ENCODE measurements at places on chromosomes 5 and 9. TPM values are rescaled to one million over a fixed set of nuclear protein-coding genes. Genes with fewer than 3 reads are reported as not detected.

DNA sequence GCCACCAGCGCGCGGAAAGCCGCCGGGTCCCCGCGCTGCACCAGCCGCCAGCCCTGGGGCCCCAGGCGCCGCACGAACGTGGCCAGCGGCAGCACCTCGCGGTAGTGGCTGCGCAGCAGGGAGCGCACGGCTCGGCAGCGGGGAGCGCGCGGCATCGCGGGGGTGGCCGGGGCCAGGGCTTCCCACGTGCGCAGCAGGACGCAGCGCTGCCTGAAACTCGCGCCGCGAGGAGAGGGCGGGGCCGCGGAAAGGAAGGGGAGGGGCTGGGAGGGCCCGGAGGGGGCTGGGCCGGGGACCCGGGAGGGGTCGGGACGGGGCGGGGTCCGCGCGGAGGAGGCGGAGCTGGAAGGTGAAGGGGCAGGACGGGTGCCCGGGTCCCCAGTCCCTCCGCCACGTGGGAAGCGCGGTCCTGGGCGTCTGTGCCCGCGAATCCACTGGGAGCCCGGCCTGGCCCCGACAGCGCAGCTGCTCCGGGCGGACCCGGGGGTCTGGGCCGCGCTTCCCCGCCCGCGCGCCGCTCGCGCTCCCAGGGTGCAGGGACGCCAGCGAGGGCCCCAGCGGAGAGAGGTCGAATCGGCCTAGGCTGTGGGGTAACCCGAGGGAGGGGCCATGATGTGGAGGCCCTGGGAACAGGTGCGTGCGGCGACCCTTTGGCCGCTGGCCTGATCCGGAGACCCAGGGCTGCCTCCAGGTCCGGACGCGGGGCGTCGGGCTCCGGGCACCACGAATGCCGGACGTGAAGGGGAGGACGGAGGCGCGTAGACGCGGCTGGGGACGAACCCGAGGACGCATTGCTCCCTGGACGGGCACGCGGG, at the start of gene TERT:
Gene TERT, minus strand, starts transcription at position 234 of the 815 bp plus-strand sequence. Its CDS starts 79 bp downstream, at position 155.
- DNase-seq = no peak

GRCh38 chr5:170365831-170366230, 23.3 kb downstream of the KCNMB1 start:
- DNase-seq = no peak

GRCh38 chr5:149580808-149581191, 498 bp upstream of the ARHGEF37 start:
- peak; percentile 19 for DNase-seq

- DNase-seq = no peak
Observed at GRCh38 chr9:79193001-79193400, 378.8 kb upstream of the TLE4 start.

DNA sequence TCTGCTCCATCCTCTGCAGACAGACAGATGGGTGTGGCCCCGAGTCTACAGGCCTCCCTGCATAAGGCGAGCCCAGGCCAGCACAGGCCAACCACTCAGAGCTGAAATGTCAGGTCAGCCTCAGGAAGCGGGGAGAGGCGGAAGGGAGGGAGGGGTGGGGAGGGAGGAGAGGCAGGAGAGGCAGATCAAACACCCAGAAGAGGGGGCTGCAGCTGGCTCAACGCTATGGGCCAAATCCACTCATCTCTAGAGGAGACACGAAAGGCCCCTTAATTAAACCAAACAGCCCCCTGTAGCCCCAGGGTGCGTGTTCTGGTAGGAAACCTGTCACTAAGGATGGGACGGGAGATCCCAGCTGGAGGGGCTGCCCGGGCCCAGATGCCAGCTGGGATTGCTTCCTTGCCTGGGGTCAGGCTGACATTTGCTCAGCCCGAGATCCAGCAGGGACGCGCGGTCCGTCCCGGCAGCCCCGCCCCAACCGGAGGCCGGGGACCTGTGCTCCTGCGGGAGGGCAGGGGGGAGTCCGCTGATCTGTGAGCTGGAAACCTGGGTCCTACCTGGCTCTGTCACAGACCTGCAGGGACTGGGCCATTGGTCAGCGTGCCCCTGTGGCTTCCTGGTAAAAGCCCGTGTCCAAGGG, 97.2 kb upstream of the SARDH start:
- DNase-seq = no peak

DNA sequence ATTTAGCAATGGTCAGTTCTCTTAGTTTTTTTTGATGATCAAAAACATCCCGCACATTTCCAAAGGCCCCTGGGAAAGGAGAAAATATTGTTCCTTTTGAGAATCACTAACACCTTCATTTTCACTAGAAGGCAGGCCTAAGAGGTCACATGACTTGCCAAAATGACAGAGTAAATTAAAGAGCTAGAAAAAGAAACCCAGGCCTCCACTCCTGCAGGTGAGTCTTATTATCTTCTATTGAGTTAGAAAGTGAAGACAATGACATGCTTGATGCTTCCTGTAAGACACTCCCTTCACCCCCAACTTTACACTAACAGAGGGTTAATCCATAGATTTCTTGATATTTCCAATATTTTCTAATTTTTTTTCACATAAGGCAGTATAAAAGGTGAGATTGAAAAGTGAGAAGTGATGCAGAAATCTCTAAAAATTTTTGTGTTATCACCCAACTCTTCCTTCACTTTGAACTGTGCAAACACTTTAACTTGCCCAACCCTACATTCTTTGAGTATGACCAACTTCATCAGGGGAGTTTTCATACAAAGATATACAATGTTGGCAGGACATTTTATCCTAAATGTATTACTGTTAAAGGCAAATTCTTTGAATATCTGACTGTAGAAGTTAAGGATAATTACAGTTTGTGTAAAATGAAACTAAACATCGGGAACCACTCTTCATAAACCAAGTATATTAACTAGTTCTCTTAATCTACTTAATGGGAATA, 57.1 kb downstream of the SUB1 start:
- no peak for DNase-seq

GRCh38 chr5:62385131-62385530, 18.6 kb downstream of the DIMT1 start:
- DNase-seq = no peak

- DNase-seq = no peak
Observed at GRCh38 chr9:83013867-83014605, 48.9 kb downstream of the RASEF start.

GRCh38 chr9:98240475-98240874, 15.0 kb downstream of the TBC1D2 start:
- no peak for DNase-seq

- no peak for DNase-seq
Observed at GRCh38 chr9:33379666-33380389, 22.5 kb downstream of the AQP7 start.

- no peak for DNase-seq
Observed at GRCh38 chr9:2722715-2723114, 5.4 kb downstream of the KCNV2 start.

DNA sequence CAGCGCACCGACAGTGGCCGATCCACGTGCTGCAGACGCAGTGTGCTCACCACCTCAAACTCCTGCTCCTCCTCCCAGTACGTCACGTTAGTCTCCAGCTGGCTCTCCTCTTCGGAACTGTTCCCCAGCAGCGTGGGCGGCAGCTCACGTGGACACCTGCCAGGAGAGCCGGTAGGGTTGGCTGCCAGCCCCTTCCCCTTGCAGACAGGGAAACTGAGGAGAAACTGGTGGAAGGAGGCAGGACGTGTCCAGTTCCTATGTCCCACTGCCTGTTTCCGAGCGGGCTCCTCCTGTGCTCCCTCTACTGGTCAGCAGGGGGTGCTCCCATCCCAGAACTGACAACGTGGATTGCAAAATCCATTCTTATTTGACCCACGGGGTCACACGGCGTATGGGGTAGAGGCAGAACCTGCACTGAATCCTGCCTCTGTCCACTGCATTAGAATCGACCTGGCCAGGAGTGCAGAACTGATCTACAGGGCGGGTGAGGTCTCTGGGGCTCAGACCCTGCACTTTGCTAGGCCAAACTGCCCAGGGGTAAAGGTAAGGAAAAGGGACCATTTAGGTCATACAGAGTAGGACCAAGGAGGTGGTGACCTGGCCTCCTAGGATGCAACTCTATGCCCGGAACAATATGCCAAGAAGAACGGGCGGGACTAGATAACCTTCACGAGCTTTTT, 25.7 kb downstream of the PDGFRB start:
- DNase-seq = peak; percentile 76

- DNase-seq = no peak
Observed at GRCh38 chr9:121935739-121936138, 157.4 kb downstream of the TTLL11 start.

- DNase-seq = no peak
Observed at GRCh38 chr9:33472881-33473615, 676 bp downstream of the NOL6 start.

GRCh38 chr9:89723469-89724100, 118.8 kb downstream of the GADD45G start:
- DNase-seq = no peak

- peak; percentile 11 for DNase-seq
Observed at GRCh38 chr5:111932628-111933027, 175.6 kb upstream of the NREP start.

GRCh38 chr5:177425196-177425800, 1.2 kb upstream of the GRK6 start:
- DNase-seq = no peak

DNA sequence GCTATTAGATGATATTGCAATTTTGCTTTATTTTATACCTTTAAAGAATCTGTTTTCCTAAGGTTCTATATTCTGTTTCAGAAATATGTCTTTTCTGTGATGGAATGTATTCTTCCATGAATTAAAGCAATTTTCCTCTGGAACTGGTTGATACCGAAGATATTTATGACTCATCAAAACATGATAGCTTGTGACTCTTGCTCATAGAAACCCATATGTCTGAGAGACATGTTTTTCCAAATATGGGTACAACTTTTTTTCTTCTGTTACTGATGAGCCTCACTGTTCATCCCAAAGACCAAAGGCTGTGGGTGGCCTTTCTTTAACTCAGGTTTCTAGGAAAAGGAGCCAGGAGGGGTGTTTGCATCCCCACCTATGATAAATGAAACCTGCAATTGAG, 126.1 kb upstream of the PAPPA start:
- DNase-seq = no peak

DNA sequence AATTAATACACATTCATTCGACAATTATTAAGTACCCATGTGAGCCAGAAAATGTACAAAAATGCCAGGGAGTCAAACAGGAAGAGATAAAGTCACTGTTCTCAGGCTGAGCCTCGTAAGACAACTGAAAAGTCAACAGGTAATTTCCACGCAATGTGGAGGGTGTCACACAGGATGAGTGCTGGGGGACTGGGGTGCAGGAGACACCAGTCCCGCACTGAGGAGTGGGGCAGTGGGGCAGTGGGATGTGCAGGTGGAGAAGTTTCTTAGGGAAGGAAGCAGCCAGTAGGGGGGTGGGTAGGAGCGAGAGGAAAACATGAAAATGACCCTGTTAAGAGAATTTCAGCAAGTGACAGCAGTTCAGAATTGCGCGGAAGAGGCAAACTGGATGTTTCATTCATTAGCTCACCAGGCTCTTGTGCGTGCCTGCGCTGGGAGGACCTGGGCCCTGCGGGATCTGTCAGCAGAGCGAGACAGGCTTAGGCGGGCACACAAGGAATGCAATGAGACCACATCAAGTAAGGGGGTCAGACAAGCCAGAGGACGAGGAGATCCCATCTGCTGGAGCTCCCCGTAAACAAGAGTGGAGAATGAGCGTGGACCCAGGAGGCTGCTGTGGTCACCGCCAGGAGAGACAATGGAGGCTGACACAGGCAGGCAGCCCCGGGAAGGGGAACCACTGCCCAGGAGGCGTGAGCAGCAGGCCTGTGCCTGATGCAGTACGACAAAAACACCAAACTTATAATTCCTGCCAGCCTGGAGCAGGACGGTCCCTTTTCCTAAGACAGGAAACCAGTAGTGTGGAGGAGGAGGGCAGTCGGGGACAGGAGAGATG, 21.0 kb downstream of the CAMSAP1 start:
- DNase-seq = no peak

DNA sequence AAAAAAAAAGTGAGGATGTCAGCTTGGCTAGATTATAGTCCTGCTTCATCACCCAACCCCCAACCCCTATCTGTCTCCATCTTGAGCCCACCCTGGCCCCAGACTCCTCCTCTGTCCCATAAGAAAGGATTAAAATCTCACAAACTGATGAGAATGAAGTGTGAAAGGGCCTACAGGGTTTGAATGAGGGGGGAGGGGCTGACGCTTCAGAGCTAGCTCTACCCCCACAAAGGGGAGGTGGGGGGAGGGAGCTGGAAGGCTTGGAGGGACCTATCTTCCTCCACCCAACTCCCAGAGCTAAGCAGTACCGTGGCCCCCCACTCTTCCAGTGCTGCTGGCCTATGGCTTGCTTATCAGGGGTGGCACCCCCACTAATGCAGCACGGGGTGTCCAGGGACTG, 43.7 kb upstream of the HAND1 start:
- no peak for DNase-seq

GRCh38 chr5:77806213-77806843, 30.2 kb upstream of the TBCA start:
- no peak for DNase-seq

- DNase-seq = no peak
Observed at GRCh38 chr9:117460743-117461142, 45.9 kb upstream of the ASTN2 start.

DNA sequence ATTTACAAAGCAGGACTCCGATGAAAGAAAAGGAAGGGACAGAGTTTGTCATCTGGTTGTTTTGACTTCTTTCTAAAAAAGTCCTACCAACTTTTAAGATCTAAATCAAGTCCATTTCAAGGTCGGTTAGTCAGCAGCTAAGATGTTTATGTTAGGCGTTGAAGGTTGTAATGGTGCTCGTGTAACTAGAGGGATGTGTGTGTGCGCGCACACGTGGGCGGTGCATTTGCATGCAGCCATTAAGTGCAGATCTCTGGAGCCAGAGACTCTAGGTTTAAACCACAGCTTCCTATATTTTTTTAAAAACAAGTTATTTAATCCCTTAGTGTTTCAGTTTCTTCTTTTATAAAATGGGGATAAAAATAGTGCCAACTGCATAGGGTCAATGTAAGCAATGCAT, 77.0 kb upstream of the SMIM32 start:
- DNase-seq = no peak

GRCh38 chr5:37831821-37832534, 7.9 kb downstream of the GDNF start:
- no peak for DNase-seq

- no peak for DNase-seq
Observed at GRCh38 chr5:14365831-14366430, 215.7 kb upstream of the OTULINL start.

GRCh38 chr5:37251665-37252064, 2.5 kb upstream of the CPLANE1 start:
- DNase-seq = no peak

The WDR38 gene
- not detected for total RNA-seq

The SLC6A19 gene
- total RNA-seq = not detected

The MAN1B1 gene
- 26.6 TPM for total RNA-seq

The JAKMIP2 gene
- 0.28 TPM for total RNA-seq

The SLC6A18 gene
- total RNA-seq = not detected

The ACOT12 gene
- not detected for total RNA-seq

The INSL4 gene
- not detected for total RNA-seq

The NIPAL4 gene
- not detected for total RNA-seq

The ARSK gene
- total RNA-seq = 4.8 TPM

The SUSD3 gene
- 0.79 TPM for total RNA-seq

The PIP5K1B gene
- 46.4 TPM for total RNA-seq

The GBGT1 gene
- total RNA-seq = 9.9 TPM

The PRR7 gene
- total RNA-seq = 1.1 TPM

The FCHO2 gene
- total RNA-seq = 20.3 TPM

Measured in heart right ventricle (tissue), 16 donors.